Effector memory CD4-positive, alpha-beta T cell (primary cell): ENCODE measurements at places on chromosomes 6 and 20.

DNA sequence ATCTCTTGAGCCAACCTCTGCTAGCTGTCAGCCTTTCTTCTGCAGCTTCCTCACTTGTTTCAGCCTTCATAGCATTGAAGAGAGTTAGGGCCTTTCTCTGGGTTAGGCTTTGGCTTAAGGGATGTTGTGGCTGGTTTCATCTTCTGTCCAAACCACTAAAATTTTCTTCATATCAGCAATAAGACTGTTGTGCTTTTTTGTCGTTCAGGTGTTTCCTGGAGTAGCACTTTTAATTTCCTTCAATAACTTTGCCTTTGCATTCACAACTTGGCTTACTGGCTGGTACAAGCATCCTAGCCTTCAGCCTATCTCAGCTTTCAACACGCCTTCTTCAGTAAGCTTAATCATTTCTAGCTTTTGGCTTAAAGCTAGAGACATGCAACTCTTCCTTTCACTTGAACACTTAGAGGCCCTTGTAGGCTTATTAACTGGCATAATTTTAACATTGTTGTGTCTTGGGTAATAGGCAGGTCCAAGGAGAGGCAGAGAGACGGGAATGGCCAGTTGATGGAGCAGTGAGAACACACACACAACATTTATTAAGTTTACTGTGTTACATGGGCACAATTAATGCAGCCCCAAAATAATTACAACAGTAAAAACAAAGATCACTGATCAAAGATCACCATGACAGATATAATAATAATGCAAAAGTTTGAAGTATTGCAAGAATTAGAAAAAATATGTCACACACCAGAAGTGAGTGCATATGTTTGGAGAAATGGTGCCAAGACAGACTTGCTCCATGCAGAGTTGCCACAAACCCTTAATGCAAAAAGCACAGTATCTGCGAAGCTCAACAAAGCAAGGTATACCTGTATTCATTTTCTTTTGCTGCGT is 98.6 kb downstream of the HIVEP1 start:
- no peak for DNase-seq

GRCh38 chr6:137498481-137499190 is 4.4 kb upstream of the OLIG3 start:
- no peak for DNase-seq

GRCh38 chr20:9807136-9807535 is 31.7 kb downstream of the PAK5 start:
- DNase-seq = no peak

DNA sequence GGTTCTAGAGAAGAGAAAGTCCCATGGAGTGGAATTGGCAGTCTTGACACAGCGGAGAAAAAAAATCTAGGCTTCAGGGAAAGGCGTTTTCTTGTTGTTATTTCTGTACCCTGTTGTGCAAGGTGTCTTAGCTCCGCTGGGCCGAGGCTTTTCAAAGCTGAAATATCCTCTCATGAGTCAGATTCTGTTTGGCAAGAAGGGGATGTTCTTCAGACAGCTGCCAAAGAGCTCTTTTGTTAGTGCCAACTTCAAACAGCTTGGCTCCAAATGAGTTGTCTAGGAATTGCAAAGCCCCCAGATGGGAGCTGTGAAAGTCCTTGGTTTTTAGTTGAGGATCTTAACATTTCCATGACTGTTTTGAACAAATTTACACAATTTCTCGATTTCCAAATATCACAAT is 45.6 kb downstream of the LRRN4 start:
- no peak for DNase-seq
